COR-L47 (cell line): ENCODE measurements at places on chromosomes 2 and 18.

GRCh38 chr2:114346658-114347057 lies 95.8 kb upstream of the DPP10 start:
- DNase-seq = no peak

DNA sequence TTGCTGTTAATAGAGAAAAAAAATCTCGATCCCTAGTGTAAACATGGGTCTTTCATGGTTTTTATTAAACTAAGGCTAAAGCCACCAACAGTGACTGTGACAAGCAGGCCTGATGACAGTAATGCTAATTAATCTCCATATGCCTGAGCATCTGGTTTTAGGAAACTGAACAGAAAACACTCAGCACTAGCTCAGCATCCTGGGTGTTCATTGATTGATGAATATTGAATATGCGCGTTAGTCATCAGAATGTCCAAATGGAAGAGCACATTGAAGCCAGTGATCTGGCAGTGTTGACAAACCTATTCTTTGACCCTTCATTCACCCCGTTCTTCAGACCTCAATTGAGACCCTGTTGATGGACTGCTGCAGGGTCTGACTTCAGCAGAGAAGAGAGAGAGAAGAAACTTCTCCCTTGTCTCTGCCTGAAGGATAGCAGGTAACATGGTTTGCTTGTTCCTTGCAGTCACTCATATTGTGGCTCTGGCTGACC lies 283.8 kb downstream of the RDH14 start:
- DNase-seq = no peak

GRCh38 chr18:72543357-72544055 lies 636 bp downstream of the CBLN2 start:
- no peak for DNase-seq

- no peak for DNase-seq
These were observed 41.3 kb upstream of the AGFG1 start for GRCh38 chr2:227430639-227431038.

GRCh38 chr2:105643405-105644173 lies 101.1 kb upstream of the NCK2 start:
- DNase-seq = no peak

- DNase-seq = no peak
These were observed 27.1 kb downstream of the C2orf76 start for GRCh38 chr2:119339562-119339923.

GRCh38 chr18:35063875-35064690 lies 22.9 kb downstream of the MAPRE2 start:
- DNase-seq = no peak

DNA sequence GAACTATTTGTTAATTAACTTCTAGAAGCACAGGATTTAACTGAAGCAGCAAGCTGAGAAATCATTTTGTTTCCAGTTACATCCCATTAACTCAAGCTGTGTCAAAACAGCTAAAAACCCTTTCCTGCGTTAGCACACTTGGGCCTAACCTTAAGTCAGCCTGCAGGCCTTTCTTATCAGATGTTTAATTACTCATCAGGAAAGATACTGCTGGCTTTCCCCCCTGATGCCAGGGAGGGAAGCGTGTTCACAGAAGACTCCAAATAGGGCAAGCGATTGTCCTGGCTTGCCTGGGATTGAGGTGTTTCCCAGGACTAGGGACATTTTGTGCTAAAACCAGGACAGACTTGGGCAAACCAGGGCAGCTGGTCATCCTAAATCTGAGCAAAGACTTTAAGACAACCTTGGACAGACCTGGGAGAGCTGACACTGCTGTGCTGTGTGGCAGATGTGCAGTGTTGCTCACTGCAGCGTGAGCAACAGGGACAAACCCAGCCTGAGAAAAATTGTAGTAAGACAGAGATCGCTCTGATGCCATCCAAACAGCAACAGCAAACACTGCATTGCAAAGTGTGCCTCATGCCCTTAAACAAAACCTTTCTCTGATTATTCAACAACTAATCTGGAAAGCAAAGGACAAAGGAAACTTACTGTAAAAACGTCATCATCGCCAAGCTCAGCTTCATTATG lies 100.9 kb downstream of the SPRED2 start:
- no peak for DNase-seq

GRCh38 chr2:109091526-109091925 lies 37.5 kb upstream of the SH3RF3 start:
- DNase-seq = no peak

GRCh38 chr2:178403671-178404306 lies 47.2 kb downstream of the PRKRA start:
- DNase-seq = no peak

- no peak for DNase-seq
These were observed 11.5 kb downstream of the PPP1R7 start for GRCh38 chr2:241161646-241162281.

- DNase-seq = no peak
These were observed 173.1 kb downstream of the LCLAT1 start for GRCh38 chr2:30620102-30620501.

GRCh38 chr2:222418739-222419138 lies 5.6 kb upstream of the SGPP2 start:
- no peak for DNase-seq

- DNase-seq = no peak
These were observed 53.6 kb upstream of the ATP8B1 start for GRCh38 chr18:57856557-57857280.

GRCh38 chr2:145194673-145195072 lies 674.8 kb upstream of the ZEB2 start:
- no peak for DNase-seq
